ENCODE measurements at places on chromosomes 1 and 21. TPM values are rescaled to one million over a fixed set of nuclear protein-coding genes. Genes with fewer than 3 reads are reported as not detected.

Gene KPRP
- not detected for total RNA-seq

DNA sequence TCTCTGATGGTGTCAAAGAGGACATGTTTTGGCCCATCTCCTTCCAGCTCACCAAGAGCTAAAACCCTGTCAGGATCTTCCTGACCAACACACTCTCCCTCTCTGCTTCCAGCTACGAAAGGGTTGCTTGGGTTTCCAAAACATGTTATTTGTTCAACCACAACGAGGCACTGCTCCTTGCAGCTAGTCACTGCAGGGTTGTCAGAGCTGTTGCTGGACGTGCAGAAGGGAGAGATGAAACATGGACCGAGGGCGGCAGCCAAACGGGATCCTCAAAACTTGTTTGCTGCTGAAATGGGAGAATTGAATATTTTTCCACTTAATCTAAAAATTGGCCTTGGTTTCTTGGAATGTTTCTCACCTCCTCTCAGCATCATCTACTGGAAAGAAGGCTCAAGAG is 12.4 kb downstream of the ZBTB18 start:
- no peak for DNase-seq

- no peak for DNase-seq
Observed at GRCh38 chr1:10782491-10783244, 13.8 kb downstream of the CASZ1 start.

DNA sequence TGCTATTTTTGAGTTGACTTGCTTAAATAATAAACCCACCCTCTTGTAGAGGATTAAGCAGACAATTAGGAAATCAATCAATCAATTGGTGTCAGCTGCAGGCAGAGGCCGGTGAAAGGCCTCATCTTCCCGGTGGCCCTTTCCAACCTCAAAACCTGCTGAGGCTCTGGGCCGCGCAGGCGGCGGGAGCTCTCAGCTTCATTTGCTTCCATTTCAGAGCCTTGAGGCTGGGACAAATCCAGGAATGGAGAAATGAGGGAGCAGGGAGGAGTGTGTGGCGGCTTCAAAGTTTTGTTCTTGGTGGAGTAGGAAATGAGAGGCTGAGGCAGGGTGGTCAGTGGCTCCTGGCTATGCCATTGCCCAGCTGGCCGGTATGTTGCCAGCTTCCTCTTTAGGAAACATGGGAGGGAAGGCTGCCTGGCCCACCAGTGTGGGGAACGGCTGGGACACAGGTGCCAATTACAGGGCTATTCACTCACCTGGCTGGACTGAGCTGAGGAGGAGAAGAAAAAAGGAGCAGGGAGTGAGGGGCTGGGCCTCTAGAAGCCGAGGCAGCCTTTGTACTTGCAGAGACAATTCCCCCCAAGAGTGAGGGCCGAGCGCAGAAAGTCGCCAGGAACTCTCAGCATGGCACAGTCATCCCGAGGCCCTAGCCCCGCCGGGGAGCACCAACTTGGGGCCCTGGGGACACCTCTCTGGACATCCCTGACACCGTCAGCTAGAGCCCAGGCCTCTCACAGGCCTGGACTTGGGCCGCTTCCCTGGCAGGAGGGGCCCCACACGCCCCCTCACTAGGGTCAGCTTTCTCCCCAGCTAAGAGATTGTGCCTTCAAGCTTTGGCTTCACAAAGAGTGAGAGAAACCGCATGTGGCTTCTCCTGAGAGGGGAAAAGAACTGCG is 4.4 kb downstream of the POU3F1 start:
- no peak for DNase-seq

DNA sequence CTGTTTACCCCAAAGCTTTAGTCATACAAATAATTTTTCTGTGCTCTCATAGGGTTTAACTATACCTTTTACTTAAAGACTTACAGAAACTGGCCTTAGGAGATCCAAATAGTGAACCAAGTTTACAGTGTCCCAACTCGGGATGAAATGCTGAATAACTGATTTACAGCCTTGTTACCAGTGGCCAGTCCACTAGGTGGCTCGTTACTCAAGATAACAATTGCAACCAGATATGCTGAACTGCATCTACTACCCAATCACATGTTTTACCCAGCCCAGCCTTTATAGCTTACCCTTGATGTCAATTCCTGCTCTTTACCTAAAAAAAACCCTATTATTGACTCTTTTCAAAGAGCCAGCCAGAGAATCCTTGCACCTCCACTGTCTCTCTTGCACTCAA is 1148.8 kb upstream of the ADGRL4 start:
- peak; percentile 13 for DNase-seq

GRCh38 chr1:205240569-205240968 is 12.8 kb downstream of the TMCC2 start:
- DNase-seq: no peak

- DNase-seq: no peak
Observed at GRCh38 chr1:39269791-39270342, 65.4 kb downstream of the MACF1 start.

Gene KLHDC9
- total RNA-seq: not detected

GRCh38 chr1:59025898-59026426 is 242.1 kb upstream of the JUN start:
- DNase-seq: no peak

- DNase-seq: no peak
Observed at GRCh38 chr1:202229376-202229775, 35.8 kb downstream of the LGR6 start.

DNA sequence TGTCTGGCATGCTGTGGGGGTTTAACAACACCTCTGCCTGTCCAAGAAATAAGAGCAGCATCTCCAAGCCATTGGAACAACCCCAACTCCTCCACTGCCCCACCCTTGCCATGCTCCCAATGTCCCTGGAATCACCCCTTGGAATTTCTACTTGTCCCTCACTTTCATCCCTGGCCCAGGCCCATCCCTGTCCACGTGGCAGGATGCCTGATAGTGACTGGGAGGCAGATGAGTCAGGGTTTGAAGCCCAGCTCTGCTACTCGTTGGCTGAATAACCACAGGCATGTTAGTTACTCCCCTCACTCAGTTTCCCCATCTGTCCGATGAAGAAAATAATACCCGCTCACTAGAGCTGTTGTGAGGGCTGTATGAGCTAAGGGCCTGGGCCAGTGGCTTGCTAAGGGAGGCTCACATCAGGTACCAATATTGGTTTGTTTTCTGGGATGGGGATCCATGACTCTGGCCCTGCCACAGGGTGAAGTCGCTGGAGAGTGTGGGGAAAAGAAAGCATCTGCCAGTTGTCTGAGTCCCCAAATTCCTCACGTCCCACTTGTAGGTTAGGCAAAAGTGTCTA is 99.4 kb upstream of the TLR5 start:
- no peak for DNase-seq

DNA sequence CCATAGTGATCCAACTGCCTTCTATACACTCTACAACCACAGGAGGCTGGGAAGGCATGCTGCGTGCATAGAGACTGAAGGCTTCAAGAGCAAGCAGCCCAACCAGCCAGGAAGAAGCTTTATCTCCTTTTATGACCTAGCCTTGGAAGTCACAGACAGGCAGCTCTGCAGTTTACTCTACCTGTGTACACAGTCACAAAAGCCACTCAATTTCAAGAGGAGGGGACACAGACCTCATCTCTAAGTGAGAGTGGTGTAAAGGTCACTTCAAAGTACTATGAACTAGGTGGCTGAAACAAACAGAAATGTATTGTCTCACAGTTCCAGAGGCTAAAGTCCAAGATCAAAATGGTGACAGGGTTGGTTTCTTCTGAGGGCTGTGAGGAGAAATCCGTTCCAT is 69.6 kb upstream of the GJB5 start:
- DNase-seq: no peak

GRCh38 chr1:179107706-179108629 is 26.1 kb downstream of the TOR3A start:
- DNase-seq: no peak

All from H4 (cell line).